ENCODE measurements at places on chromosomes 7 and 10.

DNA sequence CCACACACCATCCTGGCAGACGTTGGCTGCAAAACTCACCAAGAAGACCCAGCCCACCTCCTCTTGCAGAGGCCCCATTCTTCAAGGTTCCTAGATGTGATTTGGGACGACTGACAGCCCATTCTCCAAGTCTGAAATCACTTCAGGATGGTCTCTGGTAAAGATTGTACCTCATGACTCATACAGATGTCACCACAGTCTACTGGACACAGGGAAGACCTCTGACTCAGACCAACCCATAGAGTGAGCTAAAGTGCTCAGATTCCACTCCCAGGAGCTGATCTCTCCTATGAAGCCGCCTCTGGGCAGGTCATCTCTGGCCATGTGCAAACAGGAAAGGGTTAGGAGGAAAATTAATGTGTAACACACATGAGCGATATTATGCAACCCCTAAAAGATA lies 102.4 kb upstream of the VWC2 start:
- DNase-seq, result no peak

- DNase-seq, result no peak
Measured at GRCh38 chr7:99897322-99898022, 20.6 kb upstream of the OR2AE1 start.

- DNase-seq, result no peak
Measured at GRCh38 chr7:26034391-26034790, 117.6 kb upstream of the NFE2L3 start.

GRCh38 chr7:2399848-2400587 lies 3.4 kb upstream of the CHST12 start:
- DNase-seq, result no peak

DNA sequence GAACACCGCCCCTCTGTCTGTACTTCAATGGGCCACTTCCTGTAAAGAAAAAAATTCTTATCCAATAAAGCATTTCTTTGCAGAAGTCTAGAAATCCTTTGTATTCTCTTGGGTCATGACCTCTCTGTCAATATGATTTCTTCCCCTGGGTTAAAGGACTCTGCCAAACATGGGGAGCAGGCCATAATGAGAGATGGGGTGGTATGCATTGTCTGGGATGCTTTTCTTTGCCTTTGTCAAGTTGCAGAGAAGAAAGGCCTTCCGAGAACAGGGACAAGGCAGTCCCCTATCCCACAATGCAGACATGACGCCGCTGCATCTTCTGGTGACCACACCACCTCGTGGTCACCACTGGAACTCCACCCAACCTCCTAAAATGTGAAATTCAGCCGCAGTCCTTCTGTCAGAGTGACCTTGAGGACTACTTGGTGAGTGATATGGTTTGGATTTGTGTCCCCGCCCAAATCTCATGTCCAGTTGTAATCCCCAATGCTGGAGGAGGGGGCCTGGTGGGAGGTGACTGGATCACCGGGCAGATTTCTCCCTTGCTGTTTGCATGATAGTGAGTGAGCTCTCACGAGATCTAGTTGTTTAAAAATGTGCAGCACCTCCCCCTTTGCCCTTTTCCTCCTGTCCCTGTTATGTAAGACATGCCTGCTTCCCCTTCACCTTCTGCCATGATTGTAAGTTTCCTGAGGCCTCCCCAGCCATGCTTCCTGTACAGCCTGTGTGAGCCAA lies 15.2 kb upstream of the FRMPD2 start:
- peak; percentile 33 for DNase-seq

DNA sequence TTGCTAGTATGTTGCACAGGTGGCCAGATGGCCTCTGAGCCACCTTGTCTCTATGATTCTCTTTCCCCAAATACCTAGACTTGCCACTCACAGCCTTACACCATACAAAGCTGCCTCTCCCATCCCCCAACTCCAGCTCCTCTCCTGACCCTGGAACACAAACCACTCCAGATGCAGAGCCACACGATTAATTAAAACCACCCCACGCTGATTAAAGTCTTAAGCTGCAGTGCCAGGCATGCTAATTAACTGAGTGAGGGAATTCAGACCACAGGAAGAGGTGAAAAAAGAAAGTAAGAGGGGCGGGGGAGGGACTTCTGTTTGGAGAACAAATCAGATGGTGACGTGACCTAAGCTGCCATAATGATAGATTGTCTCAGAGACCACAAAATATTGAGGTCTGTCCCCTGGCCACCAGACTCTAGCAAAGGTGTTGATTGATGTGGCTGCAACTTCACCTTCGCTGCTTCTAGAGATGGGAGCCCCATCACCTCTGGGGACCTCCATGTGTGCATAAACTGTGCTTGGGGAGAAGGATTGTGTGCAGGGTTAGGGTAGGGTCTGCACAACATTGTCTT lies 331.3 kb downstream of the PLXNA4 start:
- DNase-seq, result no peak

DNA sequence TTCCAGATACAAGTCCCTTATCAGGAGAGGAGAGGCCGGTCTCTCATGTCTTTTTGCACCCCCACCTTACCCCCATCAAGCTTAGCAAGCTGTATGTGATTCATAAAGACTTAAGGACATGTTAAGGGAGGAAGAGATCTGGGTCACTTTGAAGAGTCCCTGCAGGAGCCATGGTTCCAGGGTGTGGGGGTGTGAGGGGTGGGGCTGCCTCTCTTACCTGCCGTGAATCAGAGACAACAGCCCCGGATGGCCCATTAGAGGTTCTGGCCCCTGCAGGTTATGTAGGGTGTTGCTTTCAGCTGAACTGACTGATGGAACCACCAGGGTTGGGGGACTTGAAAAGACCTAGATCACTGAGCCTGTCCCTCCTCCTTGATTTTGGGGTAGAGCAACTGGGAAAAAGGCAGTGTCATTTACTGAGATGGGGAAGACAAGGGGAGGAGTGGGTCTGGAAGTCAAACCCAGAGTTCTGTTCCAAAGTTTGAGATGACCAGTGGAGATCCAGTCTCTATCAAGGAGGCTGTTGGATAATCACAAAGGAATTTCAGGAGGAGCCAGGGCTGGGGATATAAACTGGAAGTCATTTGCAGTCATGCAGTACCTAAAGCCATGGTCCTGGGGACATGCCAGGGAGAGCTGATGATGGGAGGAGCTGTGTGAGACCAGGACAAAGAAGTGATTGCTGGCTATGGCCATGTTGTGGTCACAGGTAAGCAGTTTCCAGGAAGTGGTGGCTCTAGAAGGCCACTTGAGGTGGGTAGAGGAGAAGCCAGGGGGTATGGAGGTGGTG lies 23.1 kb downstream of the ADAMTS14 start:
- DNase-seq, result no peak

DNA sequence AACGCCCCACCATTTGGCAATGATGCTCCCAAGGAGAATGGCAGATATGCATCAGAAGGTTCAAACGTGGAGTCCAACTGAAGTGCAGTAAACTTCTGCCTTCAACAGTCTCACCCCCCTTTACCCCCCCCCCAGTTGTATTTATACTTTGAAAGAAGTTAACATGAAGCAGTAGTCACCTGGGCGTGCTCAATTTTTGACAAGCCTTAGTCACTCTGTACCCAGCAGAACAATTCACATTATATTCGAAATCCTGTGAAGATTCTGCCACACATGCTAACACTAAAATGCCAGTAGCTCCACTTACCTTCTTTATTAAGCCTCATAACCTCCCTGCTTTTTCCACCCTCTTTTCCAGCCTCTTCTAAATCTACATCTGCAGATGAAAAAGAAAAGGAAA lies 894 bp downstream of the ATXN7L1 start:
- no peak for DNase-seq

- DNase-seq, result no peak
Measured at GRCh38 chr7:98138672-98139071, 32.0 kb downstream of the LMTK2 start.

GRCh38 chr7:115178835-115179234 lies 256.9 kb downstream of the MDFIC start:
- no peak for DNase-seq

DNA sequence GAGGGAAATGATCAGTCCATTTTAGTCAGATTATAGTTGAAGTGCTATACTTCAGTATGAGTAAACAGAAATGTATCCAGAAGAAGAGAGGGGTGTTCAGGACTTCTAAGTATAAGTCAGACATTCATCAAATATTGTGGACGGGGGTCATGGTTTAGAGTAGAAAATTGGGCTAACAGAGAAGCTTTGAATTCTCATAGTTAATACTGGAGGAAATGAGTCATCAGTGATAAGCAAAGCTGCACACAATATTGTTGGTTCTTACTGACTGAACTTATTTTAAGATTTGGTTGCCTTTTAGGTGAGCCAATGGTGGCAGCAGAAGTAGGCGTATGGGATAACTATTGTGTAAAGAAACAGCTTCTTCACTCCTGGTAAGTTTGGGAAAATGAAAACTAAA lies 1.7 kb upstream of the SUMF2 start:
- DNase-seq, result no peak

DNA sequence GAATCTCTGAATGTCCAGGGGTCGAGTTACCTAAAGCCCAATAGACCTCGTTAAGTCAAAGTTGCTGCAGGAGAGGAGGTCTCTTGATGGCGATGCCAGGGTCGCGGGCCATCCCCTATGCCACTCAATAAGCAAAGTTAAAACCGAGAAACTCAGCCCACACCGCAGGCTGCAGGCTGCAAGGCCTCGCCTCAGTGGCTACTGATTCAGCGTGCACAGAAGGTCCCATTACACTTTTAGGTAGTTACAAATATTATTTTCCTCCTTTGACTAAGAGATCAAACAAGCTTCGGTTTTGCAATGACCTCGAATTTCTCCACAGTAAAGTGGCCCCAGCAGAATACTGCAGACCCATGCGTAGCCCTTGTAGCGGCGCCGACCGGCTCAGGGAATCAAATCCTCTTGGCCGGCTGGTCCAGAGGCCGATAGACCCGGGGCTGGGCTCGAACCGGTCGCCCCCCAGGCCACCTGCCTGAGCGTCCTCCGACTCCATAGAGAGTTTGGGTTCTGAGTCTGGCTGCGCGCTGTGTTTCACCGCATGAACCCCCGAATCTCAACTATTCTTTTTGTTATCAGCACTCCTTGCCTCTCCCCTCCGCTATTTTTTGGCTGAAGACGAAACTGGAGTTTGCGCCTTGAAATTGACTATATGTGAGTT lies 2.3 kb downstream of the C1QL3 start:
- DNase-seq, result no peak

GRCh38 chr7:37546677-37547076 lies 98.0 kb upstream of the ELMO1 start:
- no peak for DNase-seq

DNA sequence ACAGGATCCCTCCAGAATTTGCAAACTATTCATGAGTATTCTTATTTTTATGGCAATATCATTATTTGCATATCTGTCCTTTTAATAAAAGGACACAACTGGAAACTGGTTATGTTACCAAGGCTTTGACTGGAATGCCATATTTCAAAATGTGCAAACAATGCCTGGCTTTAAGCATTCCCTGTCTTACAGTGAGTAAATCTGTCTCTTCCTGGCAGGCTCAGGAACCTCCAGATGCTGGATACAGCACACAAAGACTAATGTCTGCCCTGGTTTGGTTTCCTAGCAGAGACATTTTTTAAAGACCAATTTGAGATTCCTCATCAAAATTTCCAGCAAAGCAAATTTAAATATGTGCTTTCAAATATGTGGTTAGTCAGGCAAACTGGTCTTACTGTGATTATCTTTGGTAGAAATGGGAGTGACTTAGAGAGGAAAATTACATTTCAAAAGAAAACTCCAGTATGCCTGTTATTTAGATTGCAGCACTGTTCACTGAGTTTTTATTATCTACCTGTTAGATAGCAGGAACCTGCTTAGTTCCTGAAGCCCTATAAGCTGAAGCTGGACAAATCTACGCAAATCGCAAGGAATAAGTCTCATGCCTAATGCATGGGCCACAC lies 31.3 kb downstream of the RNF216 start:
- DNase-seq, result no peak

DNA sequence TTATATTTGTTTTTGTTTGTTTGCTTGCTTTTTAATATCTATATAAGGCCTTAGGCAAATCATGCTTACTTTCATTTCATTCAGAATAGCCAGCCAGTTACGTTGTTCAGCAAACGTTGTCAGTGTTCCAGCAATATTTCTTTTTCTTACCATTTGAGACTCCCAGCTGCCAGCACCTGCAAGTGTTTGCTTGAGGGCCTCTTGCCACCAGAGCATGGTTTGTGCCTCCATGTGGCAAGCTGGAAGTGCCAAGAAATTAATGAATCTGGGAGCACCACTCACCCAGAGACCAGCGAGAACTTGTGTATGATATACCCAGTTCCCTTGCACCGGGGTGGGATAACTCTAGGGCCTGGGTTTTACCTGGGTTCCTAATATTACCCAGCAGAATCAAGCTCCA lies 177.1 kb upstream of the CSTF2T start:
- no peak for DNase-seq

GRCh38 chr7:77862691-77863090 lies 64.1 kb downstream of the PHTF2 start:
- no peak for DNase-seq

DNA sequence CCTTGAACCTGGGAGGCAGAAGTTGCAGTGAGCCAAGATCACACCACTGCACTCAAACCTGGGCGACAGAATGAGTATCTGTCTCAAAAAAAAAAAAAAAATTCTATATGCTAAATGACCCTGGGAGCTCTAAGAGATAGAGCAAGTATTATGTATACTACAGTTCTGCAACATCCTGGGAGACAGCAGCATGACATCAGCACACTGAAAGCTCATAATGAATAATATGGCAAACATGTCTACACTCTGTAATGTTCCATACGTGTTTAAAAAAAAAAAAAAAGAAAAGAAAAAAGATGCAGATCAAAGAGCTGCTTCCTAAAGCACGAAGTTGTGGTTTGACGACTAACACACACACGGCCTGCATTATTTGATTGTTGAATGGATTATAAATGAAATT lies 72.5 kb downstream of the CUL2 start:
- DNase-seq, result no peak

GRCh38 chr7:100655908-100656674 lies at the start of gene ACTL6B:
Gene ACTL6B, minus strand, starts transcription at chr7:100656448. Its CDS starts 94 bp downstream, at chr7:100656354.
- peak; percentile 46 for DNase-seq

DNA sequence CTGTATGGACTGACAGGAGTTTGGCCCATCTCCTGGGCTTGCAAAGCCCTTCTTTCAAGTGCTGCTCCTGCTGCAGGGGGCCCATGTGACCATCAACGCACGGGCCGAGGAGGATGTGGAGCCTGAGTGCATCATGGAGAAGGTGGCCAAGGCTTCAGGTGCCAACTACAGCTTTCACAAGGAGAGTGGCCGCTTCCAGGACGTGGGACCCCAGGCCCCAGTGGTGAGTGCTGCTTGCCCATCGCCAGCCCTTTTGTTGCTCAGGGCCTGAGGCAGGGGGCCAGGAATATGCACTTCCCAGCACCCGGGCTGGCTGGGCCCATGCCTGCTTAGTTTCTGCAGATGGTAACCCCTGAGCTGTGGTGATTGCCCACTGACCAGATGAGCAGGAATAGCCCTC lies 8.7 kb downstream of the PGAM2 start:
- DNase-seq, result no peak

DNA sequence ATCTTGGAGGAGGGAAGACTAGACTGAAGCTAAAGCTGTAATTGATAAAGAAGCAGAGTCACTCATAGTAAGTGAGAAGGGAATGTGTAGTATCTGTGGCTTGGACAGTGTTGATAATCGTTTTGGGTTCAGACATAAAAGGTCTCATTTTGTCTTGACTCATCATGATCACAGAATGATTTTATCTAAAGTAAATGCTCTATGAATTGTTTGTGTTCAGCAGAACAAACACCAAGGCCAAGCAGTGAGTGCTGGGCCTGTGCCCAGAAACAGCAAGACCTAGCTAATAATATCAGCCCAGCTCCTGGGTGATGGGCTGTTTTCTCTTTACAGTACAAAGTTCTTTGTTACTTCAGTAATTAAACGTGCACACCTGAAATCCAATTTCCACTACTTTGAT lies 26.7 kb upstream of the CD36 start:
- no peak for DNase-seq

GRCh38 chr7:85681241-85681640 lies 494.4 kb upstream of the SEMA3D start:
- no peak for DNase-seq

Measured in T-helper 9 cell (primary cell).